ENCODE measurements at places on chromosomes 2 and 18. TPM values are rescaled to one million over a fixed set of nuclear protein-coding genes. Genes with fewer than 3 reads are reported as not detected.
A peak's percentile ranks its signal among the peaks of the same experiment; 100 is the strongest.

PIAS2 gene
- total RNA-seq = 25.2 TPM

ASXL3 gene
- total RNA-seq = 10.9 TPM

FAM168B gene
- total RNA-seq = 54.5 TPM

MC5R gene
- not detected for total RNA-seq

C2orf78 gene
- total RNA-seq = not detected

IGFBP2 gene
- total RNA-seq = 24.8 TPM

TPRKB gene
- total RNA-seq = 17.3 TPM

FOXI3 gene
- total RNA-seq = not detected

MPP4 gene
- not detected for total RNA-seq

ICA1L gene
- 5.8 TPM for total RNA-seq

KCTD1 gene
- total RNA-seq = 5.8 TPM

ALLC gene
- not detected for total RNA-seq

RGPD3 gene
- total RNA-seq = not detected

- no peak for DNase-seq
- no peaks in the 10 kb centered on the region for H3K36me3 ChIP-seq
- H3K27me3 ChIP-seq = no peaks in the 10 kb centered on the region
- no peaks in the 10 kb centered on the region for H3K4me1 ChIP-seq
- no peak overlapping the region for H3K4me3 ChIP-seq
These were observed 341.5 kb upstream of the ETAA1 start for GRCh38 chr2:67055387-67056304.

DNA sequence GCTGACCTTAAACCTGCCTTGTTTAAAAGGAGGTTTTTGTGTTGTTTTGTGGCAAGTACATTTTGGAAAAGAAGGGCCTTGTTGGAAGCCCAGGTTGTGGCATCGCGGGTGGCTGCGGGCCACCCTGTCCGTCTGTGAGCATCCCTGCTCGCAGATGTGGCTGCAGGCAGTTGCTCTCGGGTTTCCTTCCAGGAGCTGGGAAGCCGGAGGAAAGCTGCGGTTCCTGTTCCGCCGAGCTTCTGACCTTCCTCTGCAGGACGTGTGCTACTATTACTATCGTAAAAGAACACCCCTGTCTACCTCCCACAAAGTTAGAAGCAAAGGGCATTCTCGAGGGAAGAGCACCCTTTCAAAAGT lies 766 bp downstream of the MFF start:
- peaks cover 11% of the 10 kb centered on the region for H3K36me3 ChIP-seq
- H3K4me3 ChIP-seq = peak overlapping the region; percentile 99
- no peaks in the 10 kb centered on the region for H3K27me3 ChIP-seq

GRCh38 chr2:224260372-224261020 lies 141.4 kb downstream of the FAM124B start:
- H3K27me3 ChIP-seq = no peaks in the 10 kb centered on the region
- no peaks in the 10 kb centered on the region for H3K4me1 ChIP-seq
- DNase-seq = no peak
- H3K4me3 ChIP-seq = no peak overlapping the region

GRCh38 chr18:1435487-1435886 lies 530.8 kb downstream of the ADCYAP1 start:
- no peaks in the 10 kb centered on the region for H3K4me1 ChIP-seq
- no peaks in the 10 kb centered on the region for H3K27me3 ChIP-seq

- H3K27me3 ChIP-seq = no peaks in the 10 kb centered on the region
- no peak overlapping the region for H3K4me3 ChIP-seq
- peaks cover 40% of the 10 kb centered on the region for H3K4me1 ChIP-seq
- H3K27ac ChIP-seq = no peak overlapping the region
These were observed 7.0 kb downstream of the NDUFV2 start for GRCh38 chr18:9109523-9109922.

- no peaks in the 10 kb centered on the region for H3K27me3 ChIP-seq
- DNase-seq = no peak
- no peak overlapping the region for H3K27ac ChIP-seq
- H3K4me1 ChIP-seq = no peaks in the 10 kb centered on the region
- H3K36me3 ChIP-seq = no peaks in the 10 kb centered on the region
These were observed 74.9 kb upstream of the APCDD1 start for GRCh38 chr18:10379522-10379921.

- no peak overlapping the region for H3K4me3 ChIP-seq
- no peaks in the 10 kb centered on the region for H3K4me1 ChIP-seq
- DNase-seq = no peak
- H3K27me3 ChIP-seq = no peaks in the 10 kb centered on the region
These were observed 46.2 kb downstream of the LRATD1 start for GRCh38 chr2:14678761-14679160.

DNA sequence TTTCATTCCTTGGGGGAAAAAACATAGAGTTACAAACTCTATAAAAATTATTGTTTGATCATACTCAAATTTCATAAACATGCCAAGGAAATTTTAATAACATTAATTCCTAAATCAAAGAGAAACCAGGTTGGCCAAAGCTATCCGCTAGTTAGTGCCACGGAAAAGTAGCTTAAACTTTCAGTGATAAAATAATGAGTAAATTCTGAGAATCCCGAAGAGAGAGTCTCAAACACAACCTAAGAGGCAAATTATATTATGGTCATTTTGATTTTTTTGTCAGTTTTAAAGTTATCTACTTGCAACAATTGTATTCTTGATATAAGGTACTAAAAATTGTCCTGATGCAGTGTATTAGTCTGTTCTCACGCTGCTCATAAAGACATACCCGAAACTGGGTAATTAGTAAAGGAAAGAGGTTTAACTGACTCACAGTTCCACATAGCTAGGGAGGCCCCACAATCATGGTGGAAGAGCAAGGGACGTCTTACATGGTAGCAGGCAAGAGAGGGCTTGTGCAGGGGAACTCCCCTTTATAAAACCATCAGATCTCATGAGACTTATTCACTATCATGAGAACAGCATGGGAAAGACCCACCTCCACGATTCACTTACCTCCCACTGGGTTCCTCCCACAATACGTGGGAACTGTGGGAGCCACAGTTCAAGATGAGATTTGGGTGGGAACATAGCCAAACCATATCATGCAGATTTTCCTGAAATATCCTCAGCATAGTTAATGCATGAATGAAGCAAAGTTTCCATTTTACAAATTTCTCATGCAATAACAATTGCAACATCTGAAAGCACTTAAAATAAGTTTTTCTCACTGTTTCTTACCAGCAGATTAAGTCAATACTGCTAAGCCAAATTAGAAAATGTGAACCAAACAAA lies 205.9 kb upstream of the STK17B start:
- no peak overlapping the region for H3K4me3 ChIP-seq
- H3K27ac ChIP-seq = no peak overlapping the region
- no peak for DNase-seq
- no peaks in the 10 kb centered on the region for H3K4me1 ChIP-seq
- H3K36me3 ChIP-seq = no peaks in the 10 kb centered on the region
- H3K27me3 ChIP-seq = no peaks in the 10 kb centered on the region

- no peak overlapping the region for H3K27ac ChIP-seq
- H3K4me3 ChIP-seq = no peak overlapping the region
- H3K4me1 ChIP-seq = peaks cover 43% of the 10 kb centered on the region
- no peaks in the 10 kb centered on the region for H3K36me3 ChIP-seq
- peak; percentile 69 for DNase-seq
These were observed 15.3 kb downstream of the TET3 start for GRCh38 chr2:73999881-74000597.

DNA sequence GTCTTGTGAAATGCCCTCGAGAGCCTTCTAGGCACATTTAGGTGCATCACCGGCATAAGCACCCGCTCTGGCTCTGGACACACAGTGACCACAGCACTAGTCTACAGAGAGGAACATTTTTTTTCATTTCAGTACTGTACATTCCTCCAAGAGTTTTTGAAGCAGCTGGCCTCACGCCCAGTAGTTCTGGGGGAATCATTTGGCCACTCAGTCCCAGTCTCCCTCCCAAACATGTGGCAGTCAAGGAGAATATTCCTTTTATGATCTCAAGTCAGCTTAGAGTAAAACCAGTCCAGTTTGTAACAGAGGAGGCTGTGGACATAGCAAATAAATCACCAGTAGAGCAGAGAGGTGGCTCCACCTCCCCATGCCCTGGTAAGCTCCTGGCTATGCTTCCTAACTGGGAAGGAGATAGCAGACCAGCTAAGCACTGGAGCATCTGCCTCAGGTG lies 48.1 kb downstream of the KCNE4 start:
- no peaks in the 10 kb centered on the region for H3K36me3 ChIP-seq
- no peaks in the 10 kb centered on the region for H3K4me1 ChIP-seq
- H3K27me3 ChIP-seq = no peaks in the 10 kb centered on the region

GRCh38 chr2:62305421-62306176 lies 109.7 kb downstream of the B3GNT2 start:
- no peak for DNase-seq
- H3K27ac ChIP-seq = no peak overlapping the region
- no peaks in the 10 kb centered on the region for H3K36me3 ChIP-seq
- H3K4me3 ChIP-seq = no peak overlapping the region
- no peaks in the 10 kb centered on the region for H3K27me3 ChIP-seq
- no peaks in the 10 kb centered on the region for H3K4me1 ChIP-seq

- no peak overlapping the region for H3K4me3 ChIP-seq
- no peak overlapping the region for H3K27ac ChIP-seq
- no peaks in the 10 kb centered on the region for H3K27me3 ChIP-seq
- H3K4me1 ChIP-seq = no peaks in the 10 kb centered on the region
These were observed 111.7 kb downstream of the CDH2 start for GRCh38 chr18:28065031-28065792.

DNA sequence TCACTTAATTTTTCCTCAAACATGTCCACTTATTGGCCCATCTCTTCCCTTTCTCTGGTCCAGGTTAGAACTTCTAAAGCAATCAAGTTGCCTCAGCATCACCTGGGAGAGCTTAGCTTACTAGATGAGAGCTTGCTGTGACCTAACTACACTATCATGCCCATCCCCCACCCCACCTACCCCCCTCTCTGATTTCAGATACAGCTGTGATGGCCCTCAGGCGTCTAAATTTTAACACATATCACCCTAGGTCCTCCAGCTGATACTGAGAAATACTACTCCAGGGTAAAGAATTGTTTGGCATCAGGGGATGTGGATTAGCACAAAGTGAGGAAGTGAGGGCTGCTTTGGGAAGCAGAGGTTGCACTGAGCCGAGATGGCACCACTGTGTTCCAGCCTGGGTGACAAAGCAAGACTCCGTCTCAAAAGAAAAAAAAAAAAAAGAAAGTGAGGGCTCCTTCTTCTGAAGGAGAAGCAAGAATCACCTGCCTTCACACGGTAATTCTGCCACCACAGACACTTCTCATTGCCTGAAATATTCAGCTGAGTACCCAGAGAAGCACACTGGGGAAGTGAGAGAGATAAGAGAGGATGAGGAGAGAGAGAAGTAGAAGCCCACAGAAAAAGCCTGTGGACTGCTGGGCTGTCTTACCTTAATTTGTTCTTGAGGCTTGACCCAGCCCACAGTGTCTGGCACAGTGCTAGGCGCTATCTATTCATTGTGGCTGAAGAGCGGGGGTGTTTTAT lies 263.4 kb downstream of the ASXL3 start:
- H3K4me1 ChIP-seq = peaks cover 5% of the 10 kb centered on the region
- no peak overlapping the region for H3K27ac ChIP-seq
- no peak for DNase-seq
- H3K27me3 ChIP-seq = no peaks in the 10 kb centered on the region

DNA sequence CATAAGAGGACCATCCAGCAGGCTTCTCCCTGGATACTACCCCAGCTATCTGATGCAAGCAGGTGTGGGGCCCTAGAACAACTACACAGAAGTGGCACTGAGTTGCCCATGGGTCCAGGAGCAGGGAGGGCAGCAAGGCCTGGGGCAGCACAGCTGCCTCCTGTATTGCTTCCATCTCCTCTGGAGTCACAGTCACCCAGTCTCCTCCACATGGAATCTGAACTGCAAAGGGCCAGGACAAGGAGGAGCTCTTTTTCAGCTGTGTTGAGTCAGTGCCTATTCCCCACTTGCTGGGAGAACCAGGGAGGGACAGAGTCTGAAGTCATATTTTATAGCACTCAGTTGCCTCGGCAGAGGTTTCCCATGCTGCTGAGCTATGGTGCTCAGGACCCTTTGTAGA lies 67.9 kb upstream of the ALPP start:
- no peaks in the 10 kb centered on the region for H3K27me3 ChIP-seq
- H3K4me1 ChIP-seq = peaks cover 14% of the 10 kb centered on the region
- H3K4me3 ChIP-seq = no peak overlapping the region
- no peak overlapping the region for H3K27ac ChIP-seq
- no peak for DNase-seq

GRCh38 chr2:57296795-57297517 lies 749.6 kb upstream of the VRK2 start:
- H3K4me3 ChIP-seq = no peak overlapping the region
- H3K27ac ChIP-seq = no peak overlapping the region
- H3K27me3 ChIP-seq = no peaks in the 10 kb centered on the region
- DNase-seq = no peak
- H3K4me1 ChIP-seq = no peaks in the 10 kb centered on the region
